CD4-positive, alpha-beta T cell (primary cell): ENCODE measurements at places on chromosomes 7 and 10. TPM values are rescaled to one million over a fixed set of nuclear protein-coding genes. Genes with fewer than 3 reads are reported as not detected.

The BEND7 gene
- total RNA-seq, result not detected

The SLC26A3 gene
- total RNA-seq, result not detected

The DENND2A gene
- total RNA-seq, result not detected

The WEE2 gene
- 0.08 TPM for total RNA-seq

DNA sequence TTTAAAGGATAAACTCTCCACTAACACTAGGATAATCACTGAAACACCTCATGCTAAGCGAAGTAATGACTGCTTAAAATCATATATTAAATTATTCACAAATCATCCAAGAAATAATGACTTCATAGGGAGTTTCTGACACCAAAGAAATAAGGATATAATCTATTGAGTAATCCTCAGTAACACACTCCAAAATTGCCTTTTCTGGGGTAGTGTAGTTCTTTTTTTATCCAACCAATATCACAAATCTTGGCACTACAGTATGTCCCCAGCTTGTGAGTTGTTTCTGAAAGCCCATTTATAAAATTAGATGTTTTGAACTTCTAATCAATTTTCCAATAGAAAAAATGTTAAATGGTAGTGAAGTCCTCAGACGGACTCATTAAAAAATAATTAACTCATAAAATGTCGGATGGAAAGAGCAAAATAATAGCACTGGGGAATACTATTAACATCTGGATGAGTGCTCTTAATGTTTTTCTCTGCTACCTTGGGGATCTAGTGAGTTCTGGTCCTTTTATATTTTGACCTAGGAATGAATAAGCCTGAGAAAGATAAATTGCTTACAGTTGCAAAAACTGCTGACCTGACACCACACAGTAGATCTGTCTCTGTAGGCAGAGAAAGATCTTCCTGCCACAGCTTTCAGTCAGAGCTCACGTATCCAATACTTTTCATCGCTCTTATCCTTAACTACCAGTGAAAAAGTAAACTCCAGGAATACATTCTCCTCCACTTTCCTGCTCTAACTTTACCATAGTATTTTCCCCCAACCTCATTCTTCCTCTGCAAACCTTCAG is 618.5 kb upstream of the ANKRD30A start:
- no peaks in the 10 kb centered on the region for H3K27me3 ChIP-seq
- H3K27ac ChIP-seq, result no peak overlapping the region
- no peak overlapping the region for H3K4me3 ChIP-seq
- H3K4me1 ChIP-seq, result no peaks in the 10 kb centered on the region
- DNase-seq, result no peak

The LEP gene
- not detected for total RNA-seq

- no peaks in the 10 kb centered on the region for H3K36me3 ChIP-seq
- DNase-seq, result no peak
- peaks cover 24% of the 10 kb centered on the region for H3K4me1 ChIP-seq
- H3K27ac ChIP-seq, result no peak overlapping the region
- no peaks in the 10 kb centered on the region for H3K27me3 ChIP-seq
- H3K4me3 ChIP-seq, result no peak overlapping the region
Measured at GRCh38 chr10:7474388-7474787, 63.6 kb upstream of the SFMBT2 start.

The ANKRD26 gene
- 6.6 TPM for total RNA-seq

GRCh38 chr7:64876792-64877713 is 26.0 kb upstream of the ZNF273 start:
- peak overlapping the region; percentile 37 for H3K4me3 ChIP-seq
- no peak overlapping the region for H3K27ac ChIP-seq
- peaks cover 15% of the 10 kb centered on the region for H3K4me1 ChIP-seq
- no peaks in the 10 kb centered on the region for H3K36me3 ChIP-seq

- no peak overlapping the region for H3K27ac ChIP-seq
- H3K4me3 ChIP-seq, result no peak overlapping the region
- H3K4me1 ChIP-seq, result no peaks in the 10 kb centered on the region
- H3K27me3 ChIP-seq, result no peaks in the 10 kb centered on the region
Measured at GRCh38 chr7:11170175-11170574, 196.5 kb downstream of the PHF14 start.

The CREB5 gene
- total RNA-seq, result 0.19 TPM

DNA sequence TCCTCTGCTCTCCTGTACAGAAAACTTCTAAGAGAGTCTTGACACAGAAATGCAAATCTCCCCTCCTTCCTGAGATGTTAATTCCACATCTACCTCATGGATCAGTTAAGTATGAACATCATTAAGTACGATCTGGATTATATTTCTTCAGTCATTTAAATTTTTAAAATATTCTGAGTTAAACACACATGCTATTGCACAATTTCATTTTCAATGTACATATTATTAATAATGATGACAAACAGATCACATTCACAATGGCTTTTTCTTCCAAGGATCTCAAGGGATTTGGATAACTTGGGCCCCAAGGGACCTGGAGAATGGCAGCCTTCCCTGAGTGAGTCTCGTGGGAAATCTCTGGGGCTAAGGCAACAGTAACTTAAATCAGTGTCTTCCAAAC is 16.2 kb downstream of the BEND7 start:
- H3K27ac ChIP-seq, result no peak overlapping the region
- no peaks in the 10 kb centered on the region for H3K27me3 ChIP-seq
- no peak overlapping the region for H3K4me3 ChIP-seq

- H3K27me3 ChIP-seq, result no peaks in the 10 kb centered on the region
- no peak overlapping the region for H3K27ac ChIP-seq
- no peak overlapping the region for H3K4me3 ChIP-seq
- no peaks in the 10 kb centered on the region for H3K4me1 ChIP-seq
- no peak for DNase-seq
Measured at GRCh38 chr7:82373926-82374635, 69.5 kb downstream of the CACNA2D1 start.

The ST7 gene
- total RNA-seq, result 5.4 TPM

DNA sequence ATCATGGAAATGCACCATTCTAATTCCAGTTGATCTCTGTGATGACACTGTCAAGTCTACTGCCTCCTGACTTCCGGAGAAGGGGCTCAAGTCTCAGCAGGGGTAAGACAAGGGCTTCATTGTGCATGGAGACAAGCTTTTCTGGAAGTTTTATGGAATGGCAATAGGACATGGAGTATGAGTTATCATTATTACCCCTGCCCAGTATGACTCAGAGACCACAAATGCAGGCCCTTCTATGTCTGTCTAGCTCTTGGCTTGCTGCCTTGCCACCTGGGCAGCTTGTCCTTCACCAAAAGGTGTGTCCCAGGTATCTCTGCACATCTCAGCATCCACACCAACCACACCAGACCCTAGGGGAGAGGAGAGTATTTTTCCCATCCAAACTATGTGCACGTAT is 34.9 kb upstream of the KIAA1217 start:
- H3K4me1 ChIP-seq, result no peaks in the 10 kb centered on the region
- no peak for DNase-seq
- no peaks in the 10 kb centered on the region for H3K27me3 ChIP-seq
- no peaks in the 10 kb centered on the region for H3K36me3 ChIP-seq

DNA sequence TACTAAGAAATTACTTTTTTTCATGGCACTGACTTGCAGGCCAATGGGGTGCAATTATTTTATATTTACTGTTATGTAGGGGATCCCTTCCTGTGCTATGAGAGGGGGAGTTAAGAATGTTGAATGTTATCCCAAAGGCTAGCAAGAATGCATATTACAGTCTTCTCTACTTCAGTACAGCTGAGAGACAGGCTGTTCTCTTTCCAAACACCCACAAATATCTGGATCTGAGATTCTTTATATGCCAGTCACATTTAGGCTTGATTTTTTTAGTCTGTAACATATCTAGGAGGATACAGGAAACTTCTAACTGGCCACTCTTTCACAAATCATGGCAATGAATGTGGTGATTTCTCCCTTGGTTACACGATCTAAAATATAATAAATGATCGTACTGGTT is 266.4 kb upstream of the FZD8 start:
- no peaks in the 10 kb centered on the region for H3K36me3 ChIP-seq
- H3K27me3 ChIP-seq, result no peaks in the 10 kb centered on the region
- no peaks in the 10 kb centered on the region for H3K4me1 ChIP-seq
- H3K27ac ChIP-seq, result no peak overlapping the region

DNA sequence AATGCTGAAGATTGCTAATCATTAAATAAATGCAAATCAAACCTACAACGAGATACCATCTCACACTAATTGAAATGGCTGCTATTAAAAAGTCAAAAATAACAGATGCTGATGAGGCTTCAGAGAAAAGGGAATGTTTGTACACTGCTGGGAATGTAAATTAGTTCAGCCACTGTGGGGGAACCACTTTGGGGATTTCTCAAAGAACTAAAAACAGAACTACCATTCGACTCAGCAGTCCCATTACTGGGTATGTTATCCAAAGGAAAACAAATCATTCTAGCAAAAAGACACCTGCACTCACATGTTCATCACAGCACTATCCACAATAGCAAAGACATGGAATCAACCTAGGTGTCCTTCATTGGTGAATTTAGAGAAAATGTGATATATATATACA is 379.0 kb upstream of the CNTNAP2 start:
- no peak overlapping the region for H3K4me3 ChIP-seq
- H3K27ac ChIP-seq, result no peak overlapping the region
- H3K27me3 ChIP-seq, result no peaks in the 10 kb centered on the region

DNA sequence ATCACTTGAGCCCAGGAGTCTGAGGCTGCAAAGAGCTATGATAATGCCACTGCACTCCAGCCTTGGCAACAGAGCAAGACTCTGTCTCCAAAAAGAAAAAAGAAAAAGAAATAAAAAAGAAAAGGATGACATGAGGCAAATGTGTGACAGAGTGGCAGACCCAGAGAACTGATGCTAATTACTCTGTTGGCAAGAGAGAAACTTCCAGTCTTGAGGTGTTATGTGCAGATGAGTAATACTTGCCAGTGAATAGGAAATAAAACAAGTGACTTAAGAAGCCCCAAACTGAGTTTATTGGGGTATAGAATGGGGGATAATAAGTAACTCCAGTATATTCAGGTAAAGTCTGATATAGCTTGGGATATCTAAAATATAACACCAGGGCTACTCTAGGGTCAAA is 9.5 kb upstream of the ANXA7 start:
- H3K27me3 ChIP-seq, result no peaks in the 10 kb centered on the region
- no peak for DNase-seq
- no peak overlapping the region for H3K27ac ChIP-seq
- H3K36me3 ChIP-seq, result peaks cover 44% of the 10 kb centered on the region
- H3K4me3 ChIP-seq, result no peak overlapping the region

GRCh38 chr7:5214641-5215040 is 24.6 kb downstream of the WIPI2 start:
- no peak for DNase-seq
- no peak overlapping the region for H3K4me3 ChIP-seq
- H3K27ac ChIP-seq, result no peak overlapping the region
- no peaks in the 10 kb centered on the region for H3K27me3 ChIP-seq
- no peaks in the 10 kb centered on the region for H3K4me1 ChIP-seq

- H3K27me3 ChIP-seq, result peaks cover 2% of the 10 kb centered on the region
- peaks cover 11% of the 10 kb centered on the region for H3K4me1 ChIP-seq
- no peak for DNase-seq
- H3K36me3 ChIP-seq, result no peaks in the 10 kb centered on the region
- no peak overlapping the region for H3K27ac ChIP-seq
- no peak overlapping the region for H3K4me3 ChIP-seq
Measured at GRCh38 chr10:22931948-22932347, 4.1 kb downstream of the ARMC3 start.

GRCh38 chr7:92325173-92325572 is 79.4 kb downstream of the ANKIB1 start:
- H3K36me3 ChIP-seq, result peaks cover 11% of the 10 kb centered on the region
- H3K27ac ChIP-seq, result no peak overlapping the region
- DNase-seq, result no peak
- H3K4me3 ChIP-seq, result no peak overlapping the region
- H3K27me3 ChIP-seq, result no peaks in the 10 kb centered on the region
- H3K4me1 ChIP-seq, result no peaks in the 10 kb centered on the region

- no peaks in the 10 kb centered on the region for H3K36me3 ChIP-seq
- H3K4me3 ChIP-seq, result no peak overlapping the region
- no peak for DNase-seq
- H3K27ac ChIP-seq, result no peak overlapping the region
- H3K27me3 ChIP-seq, result no peaks in the 10 kb centered on the region
Measured at GRCh38 chr10:123761038-123761428, 94.9 kb downstream of the GPR26 start.
